ENCODE measurements at places on chromosomes 2 and 18. TPM values are rescaled to one million over a fixed set of nuclear protein-coding genes. Genes with fewer than 3 reads are reported as not detected.

- DNase-seq, result no peak
These were observed 60.4 kb downstream of the BIN1 start for GRCh38 chr2:127046579-127046978.

GRCh38 chr2:110674620-110675555, 3.0 kb downstream of the BUB1 start:
- DNase-seq, result no peak

DNA sequence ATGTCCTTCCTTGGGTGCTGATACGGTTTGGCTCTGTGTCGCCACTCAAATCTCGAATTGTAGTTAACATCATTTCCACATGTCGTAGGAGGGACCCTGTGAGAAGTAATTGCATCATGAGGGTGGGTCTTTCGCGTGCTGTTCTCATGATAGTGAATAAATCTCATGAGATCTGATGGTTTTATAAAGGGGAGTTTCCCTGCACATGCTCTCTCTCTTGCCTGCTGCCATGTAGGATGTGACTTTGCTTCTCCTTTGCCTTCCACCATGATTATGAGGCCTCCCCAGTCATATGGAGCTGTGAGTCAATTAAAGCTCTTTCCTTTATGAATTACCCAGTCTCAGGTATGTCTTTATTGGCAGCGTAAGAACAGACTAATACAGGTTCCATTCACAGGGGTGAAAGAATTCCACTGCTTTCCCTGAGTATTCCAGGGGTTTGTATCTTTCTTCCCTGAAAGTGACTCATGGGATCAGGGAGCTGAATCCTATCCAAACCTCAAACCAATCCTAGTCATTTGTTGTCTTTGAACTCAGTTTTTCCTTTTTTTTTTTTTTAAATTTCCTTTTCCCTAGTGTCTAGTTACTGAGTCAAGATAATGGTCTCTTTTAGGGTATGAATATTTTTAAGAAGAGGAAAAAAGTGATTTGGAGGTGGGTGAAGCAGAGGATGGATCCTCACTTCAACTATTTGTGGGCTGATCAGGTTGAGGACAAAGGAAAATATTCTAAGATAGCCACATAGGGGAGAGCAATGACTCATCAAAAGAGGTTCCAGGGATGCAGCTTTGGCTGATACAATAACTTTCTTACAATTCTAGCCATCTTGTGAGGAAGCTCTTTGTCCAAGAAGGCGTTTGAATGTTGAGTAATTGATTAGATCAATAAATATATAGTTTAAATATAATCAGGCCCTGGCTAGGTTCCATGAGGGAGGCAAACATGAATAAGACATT, 19.5 kb upstream of the KCNE4 start:
- DNase-seq, result no peak

DNA sequence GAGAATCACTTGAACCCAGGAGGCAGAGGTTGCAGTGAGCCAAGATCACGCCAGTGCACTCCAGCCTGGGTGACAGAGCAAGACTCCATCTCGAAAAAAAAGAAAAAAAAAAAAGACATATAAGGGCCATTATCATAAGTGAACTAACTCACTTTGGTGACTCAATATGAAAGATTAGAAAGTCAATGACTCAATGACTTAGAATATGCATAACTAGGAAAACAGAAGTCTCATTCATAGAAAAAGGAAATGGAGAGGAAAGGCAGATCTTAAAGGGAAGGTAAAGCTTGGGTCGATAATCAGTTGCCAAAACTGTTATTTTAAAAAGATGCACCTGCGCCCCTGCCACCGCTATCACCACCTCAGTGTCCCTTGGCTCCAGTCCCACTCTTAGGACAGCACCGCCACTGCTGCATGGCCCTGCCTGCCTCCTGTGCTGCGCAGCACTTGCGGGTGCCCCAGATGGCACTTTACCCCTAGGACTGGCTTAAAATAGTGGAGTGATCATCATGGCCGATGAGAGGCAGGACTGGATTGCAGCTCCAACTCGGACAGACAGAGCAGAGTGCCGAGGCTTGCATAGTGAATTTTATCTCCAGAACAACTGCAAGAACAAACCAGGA, 54.7 kb downstream of the INO80D start:
- no peak for DNase-seq

DNA sequence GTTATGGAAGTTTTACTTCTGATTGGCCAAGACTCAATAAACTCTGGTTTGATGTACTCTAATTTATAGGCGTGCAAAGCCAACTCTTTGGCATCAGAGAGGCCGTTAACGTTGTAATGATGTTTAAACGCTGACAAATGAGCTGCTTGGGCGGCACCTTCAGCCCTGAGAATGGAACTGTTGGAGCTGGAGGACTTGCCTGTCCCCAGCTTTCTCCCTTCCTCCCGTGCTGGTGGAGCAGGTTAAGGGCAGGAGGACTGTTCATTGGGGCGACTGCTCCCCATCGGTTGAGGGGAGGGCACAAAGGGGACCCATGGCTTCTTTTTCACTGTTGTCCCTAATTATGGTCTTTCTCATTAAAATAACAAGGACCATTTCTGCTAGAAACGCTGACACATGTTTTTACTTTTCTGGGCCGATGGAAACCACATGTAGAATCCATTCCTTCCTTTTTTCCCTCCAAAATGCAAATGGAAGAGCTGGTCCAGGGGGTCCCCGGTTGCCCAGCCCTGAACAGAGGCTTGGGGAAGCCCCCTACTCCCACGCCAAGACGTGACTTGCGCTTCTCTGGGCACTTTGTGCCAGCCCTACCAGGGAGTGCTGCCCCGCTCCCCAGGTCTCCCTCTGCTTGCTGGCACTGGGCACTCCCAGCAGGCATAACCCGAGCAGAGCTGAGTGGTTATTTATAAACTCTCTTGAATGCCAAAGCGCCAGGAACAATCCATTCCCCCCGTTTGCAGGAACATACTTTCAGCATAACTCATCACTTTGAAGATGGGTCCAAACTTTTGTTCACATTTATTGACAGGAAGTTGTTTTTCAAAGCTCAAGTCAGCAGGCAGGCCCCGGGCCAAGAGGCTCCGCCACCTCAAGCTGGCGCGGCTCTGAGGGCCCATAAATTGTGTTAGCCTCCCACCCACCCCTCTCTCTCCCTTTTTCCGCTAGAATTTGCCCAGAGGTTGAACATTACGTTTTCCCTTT, 170.1 kb downstream of the ASB1 start:
- DNase-seq, result peak; percentile 76

- DNase-seq, result no peak
These were observed 99.4 kb upstream of the CDC42EP3 start for GRCh38 chr2:37770797-37771196.

DNA sequence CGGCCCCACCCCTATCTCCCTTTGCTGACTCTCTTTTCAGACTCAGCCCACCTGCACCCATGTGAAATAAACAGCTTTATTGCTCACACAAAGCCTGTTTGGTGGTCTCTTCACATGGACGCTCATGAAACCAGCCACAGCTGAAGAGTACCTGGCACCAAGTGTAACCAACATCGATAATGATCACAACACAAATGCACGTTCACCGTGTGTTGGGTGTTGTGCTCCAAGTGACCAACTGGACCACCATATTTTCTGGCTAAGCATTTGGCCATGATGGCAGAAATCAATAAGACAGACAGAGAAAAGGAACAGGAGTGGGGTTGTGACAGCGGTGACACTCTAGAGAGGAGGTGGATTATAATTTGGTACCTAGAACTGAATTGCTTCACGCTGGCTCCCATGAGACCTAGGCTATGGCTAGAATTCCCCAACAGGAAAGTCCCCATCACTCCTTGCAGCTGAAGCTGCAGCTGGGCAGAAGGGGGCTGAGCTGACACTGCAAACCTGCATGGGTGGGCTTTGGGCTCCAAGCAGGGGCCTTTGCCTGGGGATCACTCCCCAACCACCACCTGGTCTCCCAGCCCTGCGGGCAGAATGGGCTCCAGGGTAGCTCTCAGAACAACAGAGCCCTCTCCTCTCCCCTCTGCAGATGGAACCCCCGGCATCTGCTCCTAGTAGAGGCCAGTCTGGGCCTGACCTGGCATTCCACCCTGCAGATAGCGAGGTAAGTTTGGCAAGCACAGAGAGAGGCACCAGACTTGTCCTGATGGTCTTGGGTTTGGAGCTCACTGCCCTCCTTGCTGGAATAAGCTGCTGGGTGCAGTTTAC, 14.6 kb upstream of the LRRFIP1 start:
- DNase-seq, result no peak

DNA sequence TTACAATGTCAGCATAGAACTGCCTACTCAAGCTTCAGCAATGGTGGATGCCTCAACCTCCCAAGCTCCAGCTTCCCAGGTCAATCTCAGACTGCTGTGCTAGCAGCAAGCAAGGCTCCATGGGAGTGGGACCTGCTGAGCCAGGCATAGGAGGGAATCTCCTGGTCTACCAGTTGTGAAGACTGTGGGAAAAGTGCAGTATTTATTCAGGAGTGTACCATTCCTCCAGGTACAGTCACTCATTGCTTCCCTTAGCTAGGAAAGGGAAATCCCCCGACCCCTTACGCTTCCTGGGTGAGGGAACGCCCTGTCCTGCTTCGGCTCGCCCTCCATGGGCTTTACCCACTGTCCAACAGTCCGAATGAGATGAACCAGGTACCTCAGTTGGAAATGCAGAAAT, 130.3 kb downstream of the ADCYAP1 start:
- no peak for DNase-seq

DNA sequence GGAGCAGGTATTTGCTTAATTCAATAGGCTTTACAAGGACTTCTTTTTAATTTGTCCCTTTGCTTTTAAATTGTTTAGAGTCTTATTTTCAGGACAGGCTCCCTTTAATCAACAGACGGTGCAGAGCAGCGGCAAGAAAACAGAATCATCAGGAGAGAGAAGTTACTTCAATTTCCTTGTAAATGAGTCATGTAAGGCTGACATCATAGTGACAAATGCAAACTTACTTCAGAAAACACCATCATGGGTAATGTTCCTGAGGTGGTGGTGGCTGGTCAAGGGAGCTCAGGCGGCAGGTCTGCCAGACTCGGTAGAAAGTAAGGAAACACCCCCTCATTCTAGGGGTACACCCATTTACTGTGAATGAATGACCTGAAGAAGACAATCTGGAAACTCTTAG, 395.1 kb downstream of the FBXO15 start:
- DNase-seq, result no peak

Gene EDAR
- not detected for total RNA-seq

Gene MAP4K4
- total RNA-seq, result 61.7 TPM

Gene SPATA3
- not detected for total RNA-seq

Gene WDR54
- 4.5 TPM for total RNA-seq

All from right cardiac atrium (tissue), 5 donors.